Spinal cord (tissue), 10 donors: ENCODE measurements at places on chromosomes 13 and 19.
A peak's percentile ranks its signal among the peaks of the same experiment; 100 is the strongest.

DNA sequence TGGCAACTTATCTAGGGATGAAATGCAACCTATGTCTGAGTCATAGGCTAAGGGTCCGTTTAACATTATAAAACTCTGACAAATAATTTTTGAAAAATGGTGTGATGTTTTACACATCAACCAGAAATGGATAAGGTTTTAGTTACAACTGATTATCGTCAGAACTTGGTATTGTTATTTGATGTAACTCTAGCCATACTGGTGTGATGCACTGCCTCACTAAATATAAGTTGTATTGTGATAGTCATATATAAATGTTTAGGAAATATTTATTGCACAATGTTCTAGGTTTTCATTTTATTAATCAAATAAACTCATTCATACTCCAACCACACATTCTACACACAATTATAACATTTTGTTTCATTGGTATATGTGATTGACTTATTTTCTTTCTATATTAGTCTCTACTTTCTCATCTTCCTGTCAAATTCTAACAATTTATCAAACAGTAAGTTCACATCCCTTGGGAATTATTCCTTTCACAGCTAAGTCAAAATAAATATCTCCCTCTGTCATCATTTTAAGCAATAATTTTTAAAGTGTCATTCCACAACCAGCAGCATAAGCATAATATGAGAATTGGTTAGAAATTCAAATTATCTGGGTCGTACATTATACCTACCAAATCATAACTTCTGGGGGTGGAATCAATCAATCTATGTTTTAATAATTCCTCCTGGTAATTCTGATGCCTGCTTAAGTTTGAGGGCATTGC lies 873.9 kb downstream of the SLITRK1 start:
- no peak for DNase-seq

- no peak for DNase-seq
Measured at GRCh38 chr13:46374710-46375109, 12.3 kb downstream of the RUBCNL start.

- no peak for DNase-seq
Measured at GRCh38 chr19:16351133-16351809, 26.6 kb downstream of the KLF2 start.

- DNase-seq: peak; percentile 53
Measured at GRCh38 chr19:15452111-15453047, 2.6 kb upstream of the WIZ start.

DNA sequence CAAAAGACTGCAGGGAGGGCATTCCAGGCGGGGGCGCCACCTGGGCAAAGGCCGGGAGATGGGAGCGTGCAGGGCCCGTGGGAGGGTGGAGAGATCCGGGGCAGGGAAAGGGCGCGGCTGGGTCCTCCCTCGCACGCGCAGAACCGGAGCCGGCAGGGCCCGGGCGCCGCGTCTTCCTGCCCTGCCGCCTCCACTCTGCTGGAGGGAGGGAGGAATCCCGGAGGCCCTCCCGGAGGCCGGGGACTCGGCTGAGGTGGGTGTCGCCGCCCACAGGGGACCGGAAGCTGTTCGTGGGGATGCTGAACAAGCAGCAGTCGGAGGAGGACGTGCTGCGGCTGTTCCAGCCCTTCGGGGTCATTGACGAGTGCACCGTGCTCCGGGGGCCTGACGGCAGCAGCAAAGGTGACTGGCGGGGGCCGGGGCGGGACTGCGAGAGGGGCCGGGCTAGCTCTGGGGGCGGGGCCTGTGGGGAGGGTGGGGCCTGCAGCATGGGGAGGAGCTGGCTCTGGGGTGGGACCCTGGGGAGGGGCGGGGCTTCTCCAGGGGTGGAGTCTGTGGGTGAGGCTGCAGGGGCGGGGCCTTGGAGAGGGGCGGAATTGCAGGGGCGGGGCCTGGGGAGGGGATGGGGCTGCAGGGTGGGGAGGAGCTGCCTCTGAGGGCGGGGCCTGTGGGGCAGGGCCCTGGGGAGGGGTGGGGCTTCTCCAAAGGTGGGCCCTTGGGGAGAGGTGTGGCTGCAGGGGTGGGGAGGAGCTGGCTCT lies 51.3 kb downstream of the CELF5 start:
- no peak for DNase-seq

DNA sequence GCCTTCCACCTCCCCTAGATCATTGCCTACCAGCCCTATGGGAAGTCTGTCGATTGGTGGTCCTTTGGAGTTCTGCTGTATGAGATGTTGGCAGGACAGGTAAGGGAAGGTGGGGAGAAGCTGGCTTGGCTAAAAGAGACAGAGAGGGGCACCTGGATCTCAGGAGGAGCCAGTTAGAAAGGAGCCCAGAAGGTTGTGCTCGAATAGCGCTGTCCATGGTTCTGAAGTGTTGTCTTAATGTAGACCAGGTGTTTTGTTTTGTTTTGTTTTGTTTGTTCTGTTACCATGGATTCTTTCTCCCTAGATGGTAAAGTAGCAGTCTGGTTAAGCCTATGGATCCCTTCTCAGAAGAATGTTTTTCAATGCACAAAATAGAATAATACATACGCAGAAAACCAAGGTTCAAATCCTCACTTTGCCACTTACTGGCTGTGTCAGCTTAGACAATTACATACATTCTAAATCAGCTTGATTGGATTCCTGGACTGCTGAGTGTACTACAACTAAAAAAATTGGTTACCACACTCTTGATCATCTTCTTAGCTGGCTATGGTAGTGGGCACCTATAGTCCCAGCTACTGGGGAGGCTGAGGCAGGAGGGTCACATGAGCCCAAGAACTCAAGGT lies 5.9 kb upstream of the CACNG7 start:
- DNase-seq: no peak

DNA sequence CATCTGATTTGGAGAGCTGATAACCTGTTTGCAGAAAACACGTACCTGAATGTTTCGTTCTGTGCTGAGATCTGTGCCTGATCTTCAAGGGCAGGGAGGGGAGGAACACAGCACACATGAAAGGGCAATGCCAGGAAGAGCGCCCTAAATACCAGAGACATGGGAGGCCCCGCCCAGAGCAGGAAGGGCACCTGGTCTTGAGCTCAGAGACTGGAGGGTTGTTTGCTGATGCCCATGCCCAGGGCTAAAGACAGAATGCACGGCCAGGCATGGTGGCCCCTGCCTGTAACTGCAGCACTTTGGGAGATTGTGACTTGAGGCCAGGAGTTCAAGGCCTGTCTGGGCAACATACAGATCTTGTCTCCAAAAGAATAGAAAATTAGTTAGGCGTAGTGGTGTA lies 183.2 kb downstream of the TUBA3C start:
- DNase-seq: no peak

GRCh38 chr13:51785712-51786424 lies 18.1 kb downstream of the DHRS12 start:
- no peak for DNase-seq

DNA sequence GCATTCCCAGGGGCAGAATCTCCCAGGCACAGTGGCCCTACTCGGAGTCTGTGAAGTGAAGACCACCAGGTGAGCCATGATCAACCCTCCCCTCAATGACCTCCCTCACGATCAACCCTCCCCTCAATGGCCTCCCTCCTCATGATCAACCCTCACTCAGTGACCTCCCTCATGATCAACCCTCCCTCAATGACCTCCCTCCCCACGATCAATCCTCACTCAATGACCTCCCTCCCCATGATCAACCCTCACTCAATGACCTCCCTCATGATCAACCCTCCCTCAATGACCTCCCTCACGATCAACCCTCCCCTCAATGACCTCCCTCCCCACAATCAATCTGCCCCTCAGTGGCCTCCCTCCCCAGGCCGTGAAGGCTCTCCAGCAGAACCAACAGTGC lies 32.1 kb downstream of the SBNO2 start:
- no peak for DNase-seq

DNA sequence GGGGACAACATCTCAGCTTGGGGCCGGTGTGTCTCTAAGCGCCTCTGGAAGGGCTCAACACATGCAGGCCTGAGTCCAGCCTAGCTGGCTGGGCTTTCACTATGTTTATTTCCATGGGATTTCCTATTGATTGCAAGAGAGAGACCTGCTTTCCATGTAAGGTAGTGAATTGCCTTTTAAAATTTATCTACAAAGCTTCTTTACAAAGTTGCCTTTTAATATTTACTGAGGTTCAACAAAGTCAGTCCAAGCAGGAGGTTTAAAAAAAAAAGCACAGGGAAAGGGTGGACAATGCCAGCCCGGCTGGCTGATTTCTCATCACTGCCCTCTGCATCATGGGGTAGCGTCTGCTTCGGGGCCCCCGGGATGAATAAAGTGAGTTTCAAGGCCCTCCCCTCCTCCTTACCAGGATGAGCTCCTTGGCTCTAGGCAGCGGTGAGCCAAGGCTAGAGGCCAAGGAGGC lies 15.8 kb downstream of the TLE2 start:
- peak; percentile 32 for DNase-seq

DNA sequence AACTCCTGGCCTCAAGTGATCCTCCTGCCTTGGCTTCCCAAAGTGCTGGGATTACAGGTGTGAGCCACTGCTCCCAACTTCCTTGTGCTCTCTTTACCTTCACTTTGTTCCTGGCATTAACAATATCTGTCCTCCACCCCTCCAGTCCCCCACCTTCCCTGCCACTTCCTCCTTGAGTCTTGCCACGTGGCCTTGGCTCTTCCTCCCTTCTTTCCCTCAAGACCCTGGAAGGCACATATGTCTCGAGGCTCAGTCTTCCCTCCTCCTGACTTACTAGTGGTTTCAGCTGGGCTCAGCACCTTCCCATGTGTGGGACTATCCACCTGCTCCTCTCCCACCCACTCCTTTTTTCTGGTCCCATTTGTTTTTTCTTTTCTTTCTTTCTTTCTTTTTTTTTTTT lies 70.6 kb downstream of the IER2 start:
- no peak for DNase-seq

DNA sequence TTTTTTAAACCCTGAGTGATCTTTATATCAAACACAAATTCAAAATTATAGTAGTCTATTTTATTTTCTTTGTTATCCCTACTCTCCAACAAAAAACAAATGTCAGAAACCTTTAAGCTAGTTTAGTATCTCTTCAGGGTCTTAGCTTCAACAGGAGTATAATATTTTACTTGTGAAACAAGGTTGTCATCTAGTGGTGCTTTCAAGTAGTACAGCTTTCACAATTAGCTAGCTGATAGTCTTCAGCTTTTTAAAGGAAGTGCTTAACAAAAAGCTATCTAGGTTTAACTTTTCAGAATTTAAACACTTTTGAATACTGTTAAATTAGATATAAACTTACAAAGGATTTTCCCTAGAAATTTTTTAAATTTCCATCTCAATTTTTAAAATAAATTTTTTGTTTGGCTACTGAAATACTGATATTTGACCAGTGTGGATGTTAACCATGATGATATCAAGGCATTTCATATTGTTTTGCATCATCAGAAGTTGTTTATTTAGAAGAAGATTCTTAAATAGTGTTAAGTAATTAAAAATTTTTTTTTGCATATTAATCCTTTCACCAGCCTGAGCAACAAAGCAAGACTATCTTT lies 34.2 kb downstream of the TDRD3 start:
- DNase-seq: peak; percentile 44

- no peak for DNase-seq
Measured at GRCh38 chr19:55620410-55621204, 3.8 kb downstream of the ZNF784 start.

GRCh38 chr19:1430246-1430645 lies 8.0 kb upstream of the RPS15 start:
- DNase-seq: no peak

- no peak for DNase-seq
Measured at GRCh38 chr13:66225072-66225471, 1005.1 kb downstream of the PCDH9 start.

DNA sequence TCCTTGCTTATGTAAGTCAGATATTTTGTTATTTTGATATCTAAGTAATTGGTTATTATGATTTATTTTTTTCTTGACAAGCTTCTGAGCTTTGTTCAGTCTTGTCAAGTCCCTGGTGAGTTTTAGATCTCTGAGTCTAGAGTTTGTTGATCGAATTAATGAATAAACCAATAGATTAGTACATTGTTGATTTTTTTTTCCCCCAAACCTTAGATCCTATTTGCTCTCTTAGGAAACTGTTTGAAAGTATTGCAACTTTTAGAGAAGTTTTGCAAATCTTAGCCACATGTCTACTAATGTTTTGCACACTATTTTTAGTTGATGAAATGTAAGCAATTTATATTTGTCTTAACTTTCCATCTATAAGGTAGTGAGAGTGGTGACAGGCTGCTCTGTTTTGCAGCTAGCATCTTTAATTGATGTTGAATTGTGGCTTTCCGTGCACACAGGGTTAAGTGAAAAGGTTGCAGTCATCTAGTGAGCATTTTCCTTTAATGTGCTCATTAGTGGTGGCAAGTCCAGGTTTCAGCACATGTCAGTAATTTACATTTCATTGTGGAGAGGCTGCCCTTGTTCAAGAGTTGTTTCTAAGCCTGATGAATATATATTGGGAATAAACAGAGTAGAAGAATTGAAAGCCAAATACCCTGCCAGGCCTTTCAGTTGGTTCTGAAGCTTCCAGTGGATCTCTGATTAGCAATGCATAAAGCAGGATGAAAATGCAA lies 86.3 kb downstream of the PCCA start:
- no peak for DNase-seq

DNA sequence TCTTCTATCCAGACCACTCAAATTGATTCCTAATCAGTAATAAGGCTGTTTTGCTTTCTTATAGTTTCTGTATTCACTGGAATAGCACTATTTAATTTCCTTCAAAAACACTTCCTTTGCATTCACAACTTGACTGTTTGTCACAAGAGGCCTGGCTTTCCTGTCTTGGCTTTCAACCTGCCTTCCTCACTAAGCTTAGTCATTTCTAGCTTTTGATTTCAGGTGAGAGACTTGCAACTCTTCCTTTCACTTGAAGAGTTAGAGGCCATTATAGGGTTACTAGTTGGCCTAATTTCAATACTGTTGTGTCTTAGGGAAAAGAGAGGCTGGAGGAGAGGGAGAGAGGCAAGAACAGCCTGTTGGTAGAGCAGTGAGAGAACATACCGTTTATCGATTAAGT lies 47.0 kb downstream of the SACS start:
- DNase-seq: no peak

GRCh38 chr19:49148044-49148682 lies 7.0 kb downstream of the HRC start:
- DNase-seq: no peak

DNA sequence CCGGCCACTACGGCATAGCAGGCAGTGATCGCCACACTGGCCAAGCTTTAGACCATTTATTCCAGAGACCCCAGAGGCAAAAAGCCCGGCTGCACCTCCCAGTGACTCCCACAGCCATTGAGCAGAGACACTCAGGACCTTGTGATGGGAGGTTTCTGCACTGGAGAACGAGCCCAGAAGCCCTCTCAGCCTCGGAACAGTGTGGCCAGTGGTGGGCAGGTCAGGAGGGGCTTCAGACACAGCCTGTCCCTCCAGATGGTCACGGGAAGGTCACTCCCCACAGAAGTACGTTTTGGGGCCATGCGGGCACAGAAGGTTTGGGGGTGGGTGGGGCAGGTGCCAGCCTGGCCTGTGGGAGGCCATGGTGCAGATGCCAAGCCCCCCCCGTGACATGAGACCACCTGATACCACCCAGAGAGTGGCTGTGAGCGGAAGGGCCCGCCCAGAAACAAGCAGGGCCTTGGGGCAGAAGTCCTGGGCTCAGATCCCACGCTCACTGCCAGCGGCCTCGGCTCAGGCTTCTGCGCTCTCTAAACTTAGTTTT lies 599 bp upstream of the F10 start:
- no peak for DNase-seq

GRCh38 chr13:100387416-100387815 lies 201.2 kb downstream of the GGACT start:
- DNase-seq: no peak

GRCh38 chr13:98274921-98275487 lies 97.9 kb upstream of the RNF113B start:
- DNase-seq: no peak
